ENCODE measurements at places on chromosomes 12 and 14.

- no peak for DNase-seq
Measured at GRCh38 chr12:121397521-121397920, 2.4 kb upstream of the RNF34 start.

DNA sequence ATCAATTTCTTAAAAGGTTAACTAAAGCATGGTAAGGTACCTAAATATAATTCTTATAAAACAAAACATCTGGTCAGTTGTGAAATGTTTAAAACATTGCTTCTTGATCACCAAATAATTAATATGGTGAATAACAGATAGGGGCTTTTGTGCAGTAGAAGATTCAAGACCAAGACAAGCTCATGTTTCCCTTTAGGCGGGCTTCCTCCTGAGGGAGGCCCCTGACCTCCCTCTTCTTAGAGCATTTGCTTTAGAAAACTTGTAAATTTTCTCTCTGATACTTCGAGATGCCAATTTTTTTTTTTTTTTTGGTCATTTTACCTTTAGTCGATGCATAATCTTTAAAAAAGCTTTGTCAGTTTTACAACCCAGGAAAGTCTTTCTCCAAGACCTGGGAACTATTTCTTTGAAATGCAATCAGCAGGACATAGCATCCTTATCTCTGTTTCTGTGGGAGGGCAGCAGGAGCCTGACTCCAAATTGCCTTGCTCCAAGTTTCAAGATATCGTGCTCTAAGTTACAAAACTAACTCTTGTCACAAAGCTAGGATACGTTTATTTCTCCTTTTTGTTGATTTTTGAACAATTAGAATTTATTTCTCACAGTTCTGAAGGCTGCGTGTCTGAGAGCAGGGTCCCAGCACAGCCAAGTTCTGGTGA lies 66.6 kb upstream of the BICD1 start:
- no peak for DNase-seq

GRCh38 chr12:89326239-89327040 lies 25.9 kb downstream of the DUSP6 start:
- DNase-seq = no peak

DNA sequence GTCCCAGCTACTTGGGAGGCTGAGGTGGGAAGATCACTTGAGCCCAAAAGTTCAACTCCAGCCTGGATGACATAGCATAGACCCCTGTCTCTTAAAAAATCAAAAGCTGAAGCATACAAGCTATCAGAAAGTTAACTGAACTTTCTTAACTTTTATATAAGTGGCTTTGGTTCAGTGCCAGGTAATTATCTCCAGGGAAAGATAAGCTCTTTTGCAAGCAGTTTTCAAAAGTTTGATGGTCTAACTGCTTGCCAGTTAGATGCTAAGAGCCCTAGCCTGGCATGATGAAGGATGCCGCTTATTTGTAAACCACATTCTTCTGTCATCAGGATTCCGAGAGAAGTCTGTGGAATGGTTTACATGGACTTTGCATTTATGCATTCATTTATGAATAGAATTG lies 409.1 kb downstream of the AEBP2 start:
- DNase-seq = no peak

DNA sequence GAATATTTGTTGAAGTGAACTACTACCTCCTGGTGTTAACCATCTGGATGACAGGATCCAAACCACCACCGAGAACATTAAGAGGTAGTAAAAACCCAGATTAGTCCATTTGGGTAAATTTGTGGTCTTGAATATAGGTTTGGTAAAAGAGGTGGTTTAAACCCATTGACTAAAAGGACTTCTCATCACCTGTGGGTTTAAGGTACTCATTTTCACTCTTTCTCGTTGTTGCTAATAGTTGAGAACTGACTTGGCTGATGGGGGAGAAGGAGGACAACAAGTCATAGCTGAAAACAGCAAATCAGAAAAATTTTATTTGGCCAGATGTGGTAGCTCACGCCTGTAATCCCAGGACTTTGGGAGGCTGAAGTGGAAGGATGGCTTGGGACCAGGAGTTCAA lies 59.2 kb downstream of the ACADS start:
- DNase-seq = no peak

DNA sequence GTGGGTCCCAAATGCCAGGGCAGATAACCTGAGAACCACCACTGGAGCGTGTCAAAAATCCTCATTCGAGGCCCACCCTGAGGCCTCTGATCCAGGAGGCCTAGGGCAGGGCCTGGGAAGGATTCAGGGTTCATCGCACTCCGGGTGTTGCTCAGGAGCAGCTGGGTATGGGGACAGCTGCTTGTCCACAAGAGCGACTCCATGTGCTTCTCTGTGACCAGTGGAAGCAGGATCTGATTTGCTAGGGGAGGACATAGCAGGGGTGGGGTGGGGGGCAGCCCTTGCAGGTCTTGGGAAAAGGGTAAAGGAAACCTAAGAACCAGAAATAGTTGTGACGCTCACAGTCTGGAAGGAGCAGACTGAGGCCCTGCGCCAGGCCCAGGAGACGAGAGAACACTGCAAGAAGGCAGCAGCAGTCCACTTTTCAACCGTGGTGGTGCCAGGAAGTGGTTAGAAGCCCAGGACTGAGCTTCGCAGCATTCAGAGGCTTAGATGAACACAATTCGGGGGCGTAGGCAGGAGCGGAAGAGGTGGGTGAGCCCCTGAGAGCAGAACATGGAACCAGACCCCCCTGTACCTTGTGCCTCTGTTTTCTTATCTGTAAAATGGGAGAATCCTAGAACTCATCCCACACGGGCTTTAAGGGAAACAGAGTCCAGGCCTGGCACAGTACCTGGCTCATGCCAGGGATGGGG lies 33.7 kb downstream of the ITPK1 start:
- no peak for DNase-seq

DNA sequence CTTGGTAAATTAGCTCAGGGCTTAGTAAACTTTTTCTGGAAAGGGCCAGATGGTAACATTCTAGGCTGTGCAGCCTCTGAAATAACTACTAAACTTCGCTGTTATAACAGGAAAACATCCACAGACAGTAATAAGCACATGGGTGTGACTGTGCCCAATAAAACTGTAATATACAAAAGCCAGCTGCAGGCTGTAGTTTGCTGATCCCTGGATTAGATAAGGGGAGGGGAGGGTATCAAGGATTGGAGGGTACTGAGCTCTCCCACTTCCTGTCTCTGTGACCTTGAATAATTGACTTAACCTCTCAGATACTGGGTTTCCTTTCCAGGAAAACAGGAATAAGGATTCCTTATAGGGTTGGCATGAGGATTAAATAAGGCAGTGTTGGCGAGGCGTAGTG lies 81.2 kb downstream of the CCDC60 start:
- DNase-seq = no peak

GRCh38 chr12:116736962-116737773 lies 701 bp downstream of the SPRING1 start:
- DNase-seq = no peak

DNA sequence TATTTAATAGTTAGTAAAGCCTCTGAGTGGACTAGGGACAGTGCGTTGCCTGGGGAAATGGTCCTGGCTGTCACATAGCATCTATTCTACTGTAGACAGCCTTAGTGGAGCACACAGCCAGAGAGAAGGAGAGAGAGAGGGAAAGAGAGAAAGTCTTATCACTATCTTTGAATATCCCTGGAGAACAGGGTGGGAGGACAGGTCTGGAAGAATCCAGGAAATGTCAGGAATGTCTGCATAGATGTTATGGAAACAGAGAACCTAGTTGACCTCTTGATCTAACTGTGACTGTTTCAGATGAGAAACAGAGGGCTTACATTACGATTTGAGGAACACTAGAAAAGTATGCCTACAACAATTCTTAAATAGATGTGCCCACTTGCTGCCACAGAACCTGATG lies 92.8 kb downstream of the SLC15A5 start:
- no peak for DNase-seq

- no peak for DNase-seq
Measured at GRCh38 chr14:96635850-96636249, 133.7 kb downstream of the PAPOLA start.

DNA sequence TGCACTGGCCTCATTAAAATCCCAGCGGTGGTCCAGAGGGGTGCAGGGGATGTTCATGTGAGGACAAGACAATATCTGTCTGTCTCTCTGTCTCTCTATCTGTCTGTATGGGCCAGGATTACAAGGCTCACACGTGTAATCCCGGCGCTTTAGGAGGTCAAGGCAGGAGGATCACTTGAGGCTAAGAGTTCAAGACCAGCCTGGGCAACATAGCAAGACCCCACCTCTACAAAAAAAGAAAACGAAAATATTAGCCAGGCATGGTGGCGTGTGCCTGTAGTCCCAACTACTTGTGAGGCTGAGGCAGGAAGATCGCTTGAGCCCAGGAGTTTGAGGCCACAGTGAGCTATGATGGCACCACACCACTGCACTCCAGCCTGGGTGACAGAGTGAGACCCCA lies 117.1 kb downstream of the PHETA1 start:
- no peak for DNase-seq

DNA sequence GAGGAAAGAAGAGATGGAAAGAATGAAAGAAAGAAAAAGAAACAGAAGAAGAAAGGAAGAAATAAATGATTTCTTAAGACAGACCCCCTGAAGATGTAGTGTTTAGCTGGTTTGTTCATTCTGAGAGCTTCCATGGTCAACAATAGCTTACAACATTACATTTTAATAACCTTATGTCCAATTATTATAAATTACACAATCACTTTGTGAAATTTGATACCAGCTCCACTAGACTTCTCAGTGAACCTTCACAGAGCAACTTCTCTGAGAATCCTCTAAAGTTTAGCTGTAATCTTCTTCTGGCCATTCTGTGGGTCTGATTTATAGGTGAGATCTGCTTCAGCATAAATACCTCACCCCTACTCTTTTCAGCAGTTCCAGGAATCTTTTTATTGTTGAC lies 27.9 kb downstream of the SIX1 start:
- DNase-seq = no peak

- no peak for DNase-seq
Measured at GRCh38 chr12:131692431-131692830, 18.5 kb upstream of the SFSWAP start.

GRCh38 chr12:89657066-89657465 lies 51.6 kb downstream of the ATP2B1 start:
- no peak for DNase-seq

DNA sequence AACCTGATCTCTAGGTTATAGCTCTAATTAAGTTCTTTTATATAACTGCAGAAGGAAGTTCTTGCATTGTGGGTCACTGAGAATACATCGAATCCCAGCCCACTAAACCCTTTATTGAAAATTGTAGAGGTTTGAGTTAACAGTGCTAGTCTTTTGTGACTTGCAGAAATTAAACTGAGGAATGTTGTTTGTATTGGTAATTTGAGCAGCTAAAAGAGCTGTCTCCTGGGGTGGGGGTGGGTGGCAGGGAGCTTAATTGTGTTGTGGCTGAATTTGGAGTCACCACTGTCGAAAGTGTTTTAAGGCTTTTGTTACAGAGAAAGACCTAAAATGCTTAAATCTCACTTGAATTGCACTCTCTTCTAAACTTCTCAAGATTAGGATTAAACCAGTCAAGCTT lies 3.2 kb upstream of the COX8C start:
- no peak for DNase-seq

DNA sequence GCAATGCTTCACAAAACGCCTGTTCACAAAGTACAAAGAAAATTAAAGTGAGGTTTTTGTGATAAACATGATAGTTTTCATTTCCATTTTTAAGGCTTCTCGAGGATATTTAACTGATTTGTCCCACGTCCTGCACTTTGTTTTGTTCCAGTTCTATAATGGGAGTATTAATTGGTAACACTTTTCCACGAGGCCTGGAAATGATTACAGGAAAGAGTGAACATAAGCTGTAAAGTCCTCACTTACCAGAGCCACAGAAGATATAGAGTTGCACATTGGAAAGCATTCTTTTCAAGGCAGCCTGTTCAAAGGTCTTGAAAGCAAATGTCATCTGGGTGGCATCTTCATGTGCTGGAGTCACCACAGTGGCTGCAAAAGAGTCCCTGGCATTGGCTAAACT lies 1236.6 kb downstream of the BCL11B start:
- DNase-seq = no peak

DNA sequence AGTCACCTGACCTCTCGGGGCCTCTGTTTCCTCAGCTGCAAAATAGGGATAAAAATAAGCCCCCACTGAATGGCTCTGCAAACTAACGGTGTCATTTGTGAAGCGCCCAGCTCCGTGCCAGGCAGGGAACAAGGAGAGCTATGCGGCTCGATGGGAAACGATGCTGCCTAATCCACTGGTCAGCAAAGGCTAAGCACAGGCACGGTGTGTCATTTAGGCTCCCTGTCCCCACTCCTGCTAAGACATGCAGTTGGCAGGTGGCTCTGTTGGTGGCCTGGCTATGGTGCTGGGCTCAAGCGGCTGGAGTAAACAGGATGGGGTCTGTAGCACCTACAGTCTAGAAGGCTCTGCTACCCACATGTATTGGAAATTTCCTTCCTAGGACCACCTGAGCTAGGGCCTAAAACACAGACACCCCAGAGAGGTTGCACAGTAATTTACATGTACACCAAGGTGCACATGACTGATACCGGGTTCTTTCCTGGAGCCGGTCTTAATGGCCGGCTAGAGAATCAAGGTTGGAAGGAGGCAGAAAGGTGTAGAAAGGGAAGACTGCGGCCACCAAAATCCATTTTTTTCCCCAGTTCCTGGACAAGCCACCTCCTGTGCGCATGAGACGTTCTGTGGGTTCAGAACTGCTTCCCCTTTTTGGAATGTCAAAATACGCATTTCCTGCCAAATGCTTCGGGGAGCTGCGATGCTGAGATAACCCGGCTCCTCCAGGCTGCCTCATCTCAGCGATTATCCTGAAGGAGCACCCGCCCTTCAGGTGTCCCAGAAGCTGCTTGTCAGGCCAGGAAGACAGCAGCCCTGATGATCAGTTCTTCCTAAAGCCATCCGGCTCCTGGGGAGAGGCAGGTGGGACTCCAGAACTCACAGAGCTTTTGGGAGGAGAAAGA lies 1.0 kb downstream of the CACNA2D4 start:
- no peak for DNase-seq

- no peak for DNase-seq
Measured at GRCh38 chr12:91057368-91058165, at the start of gene KERA. TSS of gene KERA (minus strand) at chr12:91058024. CDS start at chr12:91056281, 1,743 bp downstream.

DNA sequence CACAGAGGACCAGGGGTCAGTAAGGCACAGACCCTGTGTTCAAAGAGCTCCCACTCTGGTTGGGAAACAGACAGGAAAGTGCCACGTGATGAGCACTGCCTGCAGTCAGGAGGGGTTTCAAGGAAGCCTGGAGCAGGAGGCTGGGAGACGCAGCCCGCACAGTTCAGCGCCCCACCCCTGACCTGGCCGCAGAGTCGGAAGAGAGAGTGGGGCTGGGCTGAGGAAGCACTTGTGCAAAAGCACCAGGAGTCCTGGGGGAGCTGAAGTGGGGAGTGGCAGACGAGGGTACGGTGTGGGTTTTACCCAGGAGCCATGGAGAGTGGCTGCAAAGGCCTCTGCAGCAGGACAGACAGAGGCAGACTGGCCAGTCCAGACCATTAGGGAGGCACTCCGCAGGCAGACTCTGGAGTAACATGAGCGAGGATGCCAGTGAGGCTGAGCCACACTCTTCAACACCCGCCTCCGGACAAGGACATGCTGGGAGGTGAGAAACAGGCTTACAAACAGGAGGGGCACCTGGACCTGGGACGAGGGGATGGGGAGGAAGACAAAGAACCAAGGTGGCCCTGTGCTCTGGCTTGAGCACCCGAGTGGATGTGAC lies 85.7 kb upstream of the GPR68 start:
- DNase-seq = no peak

Data from NCI-H187 (cell line).